Ascending aorta (tissue), 2 donors: ENCODE measurements at places on chromosomes 4 and X. TPM values are rescaled to one million over a fixed set of nuclear protein-coding genes. Genes with fewer than 3 reads are reported as not detected.

GRCh38 chr4:128690011-128690410, 119.5 kb upstream of the JADE1 start:
- no peaks in the 10 kb centered on the region for H3K27me3 ChIP-seq
- H3K27ac ChIP-seq: no peak overlapping the region
- no peaks in the 10 kb centered on the region for H3K4me1 ChIP-seq
- no peak for DNase-seq

BEX5 gene
- not detected for total RNA-seq

JCHAIN gene
- 4.0 TPM for total RNA-seq

GRCh38 chrX:153926858-153927671, 1.0 kb upstream of the ARHGAP4 start:
- peaks cover 15% of the 10 kb centered on the region for H3K36me3 ChIP-seq
- peak overlapping the region; percentile 66 for H3K4me3 ChIP-seq
- H3K4me1 ChIP-seq: peaks cover 8% of the 10 kb centered on the region
- no peaks in the 10 kb centered on the region for H3K27me3 ChIP-seq
- DNase-seq: peak; percentile 73
- peak overlapping the region; percentile 97 for H3K27ac ChIP-seq

- H3K36me3 ChIP-seq: no peaks in the 10 kb centered on the region
- H3K27me3 ChIP-seq: no peaks in the 10 kb centered on the region
- no peak overlapping the region for H3K27ac ChIP-seq
Observed at GRCh38 chrX:124769166-124769565, 422.8 kb downstream of the SH2D1A start.

- H3K4me3 ChIP-seq: no peak overlapping the region
- no peaks in the 10 kb centered on the region for H3K4me1 ChIP-seq
- no peaks in the 10 kb centered on the region for H3K27me3 ChIP-seq
- H3K27ac ChIP-seq: no peak overlapping the region
- H3K36me3 ChIP-seq: no peaks in the 10 kb centered on the region
Observed at GRCh38 chr4:147693218-147693617, 9.3 kb upstream of the PRMT9 start.
